ENCODE measurements at places on chromosomes 2 and 18.

DNA sequence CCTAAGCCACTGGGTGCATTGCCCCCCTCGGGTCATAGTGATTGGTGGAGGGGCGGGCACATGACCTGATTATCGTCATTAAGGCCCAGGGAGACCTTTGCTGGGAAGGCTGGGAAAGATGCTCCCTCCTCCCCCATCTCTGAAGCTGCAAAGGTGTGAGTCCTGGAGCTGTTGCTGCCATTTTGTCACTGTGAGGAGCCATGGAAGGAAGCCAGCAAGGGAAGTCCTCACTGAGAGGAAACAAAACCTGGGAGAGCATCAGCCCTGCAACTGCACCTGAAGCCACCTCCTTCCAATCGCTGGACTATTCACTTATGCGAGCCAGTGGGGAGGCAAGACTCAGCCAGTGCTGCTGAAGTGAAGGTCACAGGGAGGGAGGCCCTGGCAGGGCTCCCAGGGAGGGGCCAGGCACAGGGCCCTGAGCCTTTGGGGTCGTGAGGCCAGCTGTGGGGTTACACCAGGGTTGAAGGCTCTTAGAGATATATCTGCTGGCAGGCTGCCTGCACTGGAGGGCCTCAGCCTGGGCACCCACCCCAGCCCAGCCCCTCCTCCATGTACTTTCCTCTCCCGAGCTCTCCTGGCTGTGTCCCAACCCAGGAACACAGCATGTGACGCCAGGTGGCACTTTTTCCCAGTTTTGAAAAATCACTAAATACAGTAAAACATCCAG, 10.7 kb upstream of the FAHD2A start:
- DNase-seq: no peak

GRCh38 chr18:73235921-73236320, 368.1 kb upstream of the NETO1 start:
- DNase-seq: no peak

- DNase-seq: no peak
Observed at GRCh38 chr2:65031341-65032018, 24.7 kb upstream of the CEP68 start.

DNA sequence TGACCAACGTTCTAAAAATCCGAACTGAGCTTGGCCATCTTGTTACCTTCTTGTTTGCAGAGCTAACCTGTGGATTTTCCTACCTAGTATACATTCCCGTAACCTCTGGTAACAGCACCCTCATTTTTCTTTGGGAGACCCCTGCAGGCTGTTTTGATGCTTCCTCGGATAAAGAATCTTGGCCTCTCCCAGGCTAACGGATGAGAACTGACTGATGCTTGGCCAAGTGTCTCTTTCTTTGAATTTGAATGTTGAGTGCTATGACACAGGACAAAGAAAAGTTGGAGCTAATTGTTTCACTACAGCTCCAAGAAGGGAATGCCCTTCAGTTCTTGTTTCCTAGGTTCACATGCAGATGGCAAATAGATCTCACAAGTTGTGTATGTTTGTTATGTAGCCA, 19.3 kb upstream of the CAVIN2 start:
- no peak for DNase-seq

- no peak for DNase-seq
Observed at GRCh38 chr2:148540022-148540421, 104.5 kb upstream of the EPC2 start.

GRCh38 chr2:14828968-14829367, 196.5 kb downstream of the LRATD1 start:
- no peak for DNase-seq

- DNase-seq: no peak
Observed at GRCh38 chr2:238789317-238789806, 58.5 kb upstream of the TWIST2 start.

DNA sequence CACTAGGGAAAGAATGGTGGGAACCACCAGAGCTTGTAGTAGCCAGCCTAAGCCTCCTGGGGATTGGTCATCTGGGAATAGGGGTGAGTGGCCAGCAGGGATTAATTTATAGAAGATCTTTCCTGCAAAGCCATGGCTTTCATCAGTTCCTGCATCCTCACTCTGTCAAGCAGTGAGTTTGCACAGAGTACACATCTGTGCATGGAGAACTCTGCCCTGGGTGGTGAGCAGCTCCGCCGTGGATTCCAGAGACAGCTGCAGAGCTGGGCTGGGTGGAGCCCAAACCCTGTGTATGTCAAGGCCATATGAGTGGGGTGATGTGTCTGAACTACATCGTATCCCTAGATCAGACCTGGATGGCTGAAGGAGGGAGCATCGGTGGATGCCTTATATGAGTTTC, 182.2 kb downstream of the GLI2 start:
- DNase-seq: no peak

DNA sequence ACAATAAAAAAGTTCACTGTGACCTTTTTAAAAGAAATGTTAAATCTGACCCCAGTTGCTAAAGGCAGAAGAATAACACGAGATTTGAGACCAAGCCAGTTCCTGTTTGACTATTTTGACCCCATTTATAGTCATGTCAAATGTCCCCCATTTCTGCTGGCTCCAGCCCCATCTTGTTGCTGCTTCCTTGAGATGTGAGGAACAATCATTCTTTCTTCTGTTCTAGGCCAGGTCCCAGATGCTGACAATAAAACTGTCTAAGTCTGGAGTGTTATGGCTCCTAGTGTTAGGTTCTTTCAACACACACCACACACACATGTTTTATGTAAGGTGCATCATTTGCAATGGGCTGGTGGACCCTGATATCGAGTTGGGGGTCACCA, 92.0 kb upstream of the CYP1B1 start:
- DNase-seq: no peak
